ENCODE measurements at places on chromosomes 4 and X.

GRCh38 chr4:18813055-18813454 lies 791.5 kb upstream of the LCORL start:
- no peak for DNase-seq

GRCh38 chr4:175530655-175531054 lies 281.4 kb downstream of the GPM6A start:
- no peak for DNase-seq

GRCh38 chrX:40474205-40474626 lies 106.6 kb upstream of the ATP6AP2 start:
- no peak for DNase-seq

DNA sequence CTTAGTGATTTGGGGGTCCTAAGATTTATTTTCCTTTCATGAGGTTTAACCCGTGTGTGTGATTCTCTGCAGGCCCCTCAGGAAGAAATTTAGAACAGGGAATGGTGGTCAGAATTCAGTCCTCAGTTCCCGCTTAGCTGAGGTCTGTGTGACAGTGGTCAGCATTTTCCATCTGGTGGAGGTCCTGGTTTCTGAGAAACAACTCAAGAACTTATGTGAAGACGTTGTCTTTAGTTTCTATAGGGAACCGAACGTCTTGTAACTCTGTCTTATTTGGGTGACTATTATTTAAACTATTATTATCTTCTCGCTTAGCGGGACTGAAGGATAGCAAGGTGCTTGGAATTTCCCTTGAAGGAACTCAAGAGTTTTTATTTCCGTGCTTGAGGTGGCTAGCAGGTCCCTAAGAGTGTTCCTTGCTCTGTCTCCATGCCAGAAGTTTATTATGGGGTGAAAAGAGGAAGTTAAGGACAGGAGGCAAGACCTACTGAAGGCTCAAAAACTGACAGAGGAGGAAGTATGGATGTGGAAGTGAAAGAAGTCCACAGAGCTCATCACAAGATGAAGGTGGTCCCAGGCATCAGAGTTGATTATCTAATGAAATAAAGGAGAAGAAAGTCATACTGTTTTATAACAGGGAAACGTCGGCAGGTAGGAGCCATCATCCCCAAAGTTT lies 9.4 kb downstream of the MGST2 start:
- DNase-seq, result no peak

Data from T-helper 1 cell (primary cell).